ENCODE measurements at places on chromosomes 7 and 10. TPM values are rescaled to one million over a fixed set of nuclear protein-coding genes. Genes with fewer than 3 reads are reported as not detected.

DNA sequence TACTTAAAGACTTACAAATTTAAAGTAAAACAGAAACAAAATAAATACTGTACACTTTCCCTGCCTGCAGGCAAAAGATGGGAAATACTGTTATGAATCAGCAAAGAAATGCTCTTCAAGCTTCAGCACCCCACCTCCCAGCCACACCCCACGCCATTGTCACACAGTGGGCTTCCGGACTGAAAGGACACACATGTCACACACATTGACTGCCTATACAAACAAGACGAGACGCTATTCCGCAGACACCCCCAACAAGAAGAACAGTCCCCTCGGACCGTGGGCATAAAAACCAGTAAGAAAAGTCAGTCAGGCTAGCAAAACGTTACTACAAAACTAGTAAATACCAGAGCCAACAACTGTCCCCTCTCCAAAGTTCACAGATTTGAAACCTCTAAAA lies 22.2 kb upstream of the PARP12 start:
- no peak for DNase-seq

DNA sequence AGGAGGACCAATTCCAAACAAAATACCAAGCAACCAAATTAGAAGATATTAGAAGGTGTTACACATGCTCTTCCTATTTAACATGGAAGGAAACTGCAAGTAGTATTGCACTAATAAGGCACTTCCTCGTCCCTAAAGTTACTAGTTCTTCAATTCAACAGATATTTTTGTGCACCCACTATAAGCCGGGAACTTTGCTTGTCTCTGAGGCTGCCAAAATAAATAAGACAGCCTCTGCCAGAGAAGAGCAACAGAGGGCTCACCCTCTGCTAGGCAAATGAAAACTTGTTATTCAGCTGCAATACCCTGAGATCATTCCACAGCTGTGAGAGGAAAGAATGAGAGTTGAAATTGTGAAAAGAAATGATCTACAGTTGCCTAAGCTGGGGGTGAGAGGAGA lies 37.4 kb upstream of the GSAP start:
- no peak for DNase-seq

DNA sequence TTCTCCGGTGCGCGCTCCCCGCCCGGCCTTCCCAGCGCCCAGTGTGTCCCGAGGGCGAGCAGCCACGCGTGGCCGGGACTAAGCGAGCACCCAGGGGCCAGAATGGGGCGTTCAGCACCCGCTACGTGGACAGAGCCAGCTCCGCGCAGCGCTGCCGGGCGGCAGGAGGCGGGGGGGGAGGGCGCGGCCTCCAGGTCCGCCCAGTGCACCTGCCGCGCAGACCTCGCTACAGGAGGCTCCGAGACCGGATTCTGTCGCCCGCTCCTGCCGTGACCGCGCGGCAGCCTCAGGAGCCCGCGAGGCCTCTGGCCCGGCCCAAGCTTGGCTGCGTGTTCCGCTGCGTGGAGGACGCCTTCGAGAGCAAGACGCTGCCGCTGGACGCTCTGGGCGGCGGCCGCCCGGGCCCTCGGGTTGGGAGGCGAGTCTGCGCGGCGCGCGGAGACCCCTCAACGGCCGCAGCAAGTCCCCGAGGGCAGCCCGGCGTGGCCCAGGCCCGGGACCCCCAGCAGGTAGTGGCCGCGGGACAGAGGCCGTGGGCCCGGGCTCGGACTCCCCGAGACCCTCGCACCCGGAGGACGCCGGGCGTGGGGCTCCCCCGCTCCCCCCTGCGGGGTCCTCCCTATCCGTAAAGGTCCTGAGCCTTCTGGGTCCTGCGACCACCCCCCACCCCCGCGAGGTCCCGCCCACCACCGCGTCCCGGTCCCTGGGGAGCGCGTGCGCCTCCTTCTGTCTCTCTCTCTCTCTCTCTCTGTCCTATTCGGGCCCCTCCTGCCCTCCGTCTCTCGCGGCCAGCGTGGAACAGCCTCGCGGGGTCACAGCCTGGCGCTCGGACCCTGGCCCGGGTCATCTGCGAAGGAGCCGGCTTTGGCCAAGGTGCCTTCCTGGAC lies 904 bp upstream of the DPYSL4 start:
- no peak for DNase-seq

DNA sequence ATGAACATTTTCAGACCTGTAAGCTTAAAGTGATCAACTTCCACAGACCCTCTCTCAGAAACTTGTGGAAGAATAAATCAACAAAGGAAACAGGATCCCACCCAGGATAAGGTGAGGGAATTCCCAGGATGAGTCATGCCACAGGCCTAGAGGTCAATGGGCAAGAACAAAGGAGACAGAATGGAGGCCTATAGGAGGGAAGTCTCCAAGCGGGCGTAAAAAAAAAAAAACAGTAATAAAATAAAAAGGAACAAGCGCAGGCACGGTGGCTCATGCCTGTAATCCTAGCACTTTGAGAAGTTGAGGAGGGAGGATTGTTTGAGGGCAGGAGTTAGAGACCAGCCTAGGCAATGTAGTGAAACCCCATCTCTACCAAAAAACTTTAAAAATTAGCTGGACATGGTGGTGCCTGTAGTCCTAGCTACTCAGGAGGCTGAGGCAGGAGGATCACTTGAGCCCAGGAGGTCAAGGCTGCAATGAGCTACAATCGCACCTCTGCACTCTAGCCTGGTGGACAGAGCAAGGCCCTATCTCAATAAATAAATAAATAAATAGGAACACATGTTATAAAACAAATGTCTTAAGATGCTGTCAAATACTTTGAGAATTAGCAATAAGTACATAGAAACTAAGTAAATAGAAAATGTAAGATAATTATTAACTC lies 8.4 kb downstream of the SORBS1 start:
- no peak for DNase-seq

GRCh38 chr10:114539623-114540022 lies 118.5 kb downstream of the ABLIM1 start:
- no peak for DNase-seq

DNA sequence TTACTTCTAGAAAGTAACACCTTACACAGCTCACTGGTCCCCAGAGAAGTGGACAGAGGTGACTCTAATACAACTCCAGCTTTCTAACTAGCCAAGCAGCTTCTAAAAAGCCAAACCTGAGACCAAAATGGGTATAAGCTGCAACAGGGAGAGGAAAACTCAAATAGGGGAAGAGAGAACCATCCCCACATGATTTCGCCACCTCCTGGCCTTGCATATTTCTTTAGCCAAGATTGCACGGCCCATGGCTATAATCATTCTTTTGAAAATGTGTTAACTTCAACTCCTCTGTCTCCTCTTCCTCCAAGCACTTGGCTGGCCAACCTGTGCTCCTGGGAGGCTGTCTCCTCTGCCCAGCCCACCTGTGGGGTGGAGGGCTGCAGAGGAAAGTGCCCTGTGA lies 28.7 kb downstream of the NUP42 start:
- DNase-seq: no peak

DNA sequence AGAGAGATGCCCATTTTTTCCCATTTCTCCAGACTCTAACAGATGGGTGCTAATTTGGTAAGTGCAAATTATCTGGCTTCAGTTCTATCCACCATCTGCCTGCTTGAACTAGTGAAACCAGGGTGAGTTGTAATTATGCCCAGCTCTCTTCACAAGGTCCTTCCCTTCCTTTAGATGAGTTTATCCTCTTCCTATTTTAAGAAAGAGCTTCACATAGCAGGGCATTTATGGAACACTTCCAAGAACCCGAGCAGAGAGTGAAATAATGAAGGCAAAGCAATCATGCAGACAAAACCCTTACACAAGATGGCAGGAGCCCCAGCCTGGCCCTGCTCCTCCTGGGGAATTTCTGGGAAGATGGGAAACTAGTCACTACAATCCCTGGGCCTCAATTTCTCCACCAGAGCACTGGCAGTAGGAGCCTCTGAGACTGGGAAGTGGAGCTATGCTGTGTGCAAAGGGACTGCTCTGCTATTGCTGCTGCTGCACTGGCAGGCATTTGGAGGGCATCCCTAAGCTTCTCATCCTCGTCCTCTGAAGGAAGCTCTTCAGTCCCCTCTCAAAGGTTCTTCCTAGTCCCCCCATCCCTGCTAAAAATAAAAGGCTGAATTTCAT lies 33.7 kb upstream of the PLXNA4 start:
- no peak for DNase-seq

DNA sequence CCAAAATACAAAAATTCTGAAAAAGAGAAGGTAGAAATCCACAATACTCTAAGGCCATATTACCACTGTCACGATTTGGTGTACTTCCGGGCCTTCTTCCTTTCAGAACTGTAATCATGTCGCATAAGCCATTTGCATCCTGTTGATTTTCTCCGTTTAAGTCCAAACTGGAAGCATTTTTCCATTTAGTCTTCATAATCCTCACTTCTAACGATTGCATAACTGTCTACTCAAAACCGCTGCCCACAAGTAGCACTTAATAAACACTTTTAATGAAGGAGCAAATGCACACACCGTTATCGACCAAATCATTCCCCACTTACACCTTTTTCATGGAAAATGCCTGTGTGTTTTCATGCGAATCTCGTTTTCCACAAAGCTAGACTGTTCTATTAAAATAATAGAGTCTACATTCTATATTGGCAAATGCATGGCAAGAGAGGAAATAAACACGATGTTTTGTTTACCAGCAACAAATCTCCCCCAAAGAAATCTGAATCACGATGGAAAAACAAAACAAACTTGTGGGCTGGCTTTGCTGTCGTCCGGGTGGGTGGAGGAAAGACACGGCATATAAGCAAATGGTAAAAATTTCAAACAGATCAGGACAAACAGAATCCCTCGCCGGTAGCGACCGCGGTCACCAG lies 1.0 kb downstream of the ATE1 start:
- DNase-seq: no peak

DNA sequence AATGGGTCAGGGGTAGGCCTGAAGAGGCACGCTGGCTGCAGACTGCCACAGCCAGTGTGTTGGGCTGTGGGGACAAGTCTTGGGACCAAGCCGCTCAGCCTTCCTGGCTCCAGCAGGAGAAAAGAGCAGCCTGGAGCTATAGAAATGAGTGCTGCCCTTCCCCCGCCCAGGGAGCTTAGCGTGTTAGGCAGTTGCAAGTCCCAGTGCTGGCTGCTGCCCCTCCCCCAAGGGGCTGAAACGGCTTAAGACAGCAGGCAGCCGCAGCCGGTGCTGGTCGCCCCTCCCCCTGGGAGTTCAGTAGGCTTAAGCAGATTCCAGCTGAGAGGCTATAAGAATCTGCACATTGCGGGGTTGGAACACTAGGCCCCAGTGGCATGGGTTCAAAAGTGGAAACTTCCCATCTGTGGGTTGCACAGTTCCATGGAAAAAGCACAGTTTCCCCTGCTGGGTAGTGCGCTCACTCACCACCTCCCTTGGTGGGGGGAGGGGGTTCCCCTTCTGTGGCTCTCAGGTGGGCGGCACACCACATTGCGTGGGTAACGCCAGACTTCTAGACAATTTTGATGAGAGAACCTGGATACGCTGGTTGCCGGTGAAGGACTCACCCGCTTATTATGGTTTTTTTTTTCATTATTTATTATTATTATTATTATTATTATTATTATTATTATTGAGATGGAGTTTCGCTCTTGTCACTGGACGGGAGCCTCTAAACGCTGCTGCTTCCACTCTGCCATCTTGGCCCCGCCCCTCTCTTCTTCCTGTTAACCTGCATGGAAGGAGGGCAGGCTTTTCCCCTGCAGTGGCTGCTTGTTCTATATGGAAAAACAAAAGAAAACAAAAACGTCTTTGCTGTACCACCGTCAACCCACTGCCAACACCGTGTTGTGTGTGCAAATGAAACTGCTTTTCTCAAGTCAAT lies 151.1 kb downstream of the CXCL12 start:
- no peak for DNase-seq

GRCh38 chr10:112811741-112812551 lies 138.1 kb upstream of the TCF7L2 start:
- DNase-seq: no peak

DNA sequence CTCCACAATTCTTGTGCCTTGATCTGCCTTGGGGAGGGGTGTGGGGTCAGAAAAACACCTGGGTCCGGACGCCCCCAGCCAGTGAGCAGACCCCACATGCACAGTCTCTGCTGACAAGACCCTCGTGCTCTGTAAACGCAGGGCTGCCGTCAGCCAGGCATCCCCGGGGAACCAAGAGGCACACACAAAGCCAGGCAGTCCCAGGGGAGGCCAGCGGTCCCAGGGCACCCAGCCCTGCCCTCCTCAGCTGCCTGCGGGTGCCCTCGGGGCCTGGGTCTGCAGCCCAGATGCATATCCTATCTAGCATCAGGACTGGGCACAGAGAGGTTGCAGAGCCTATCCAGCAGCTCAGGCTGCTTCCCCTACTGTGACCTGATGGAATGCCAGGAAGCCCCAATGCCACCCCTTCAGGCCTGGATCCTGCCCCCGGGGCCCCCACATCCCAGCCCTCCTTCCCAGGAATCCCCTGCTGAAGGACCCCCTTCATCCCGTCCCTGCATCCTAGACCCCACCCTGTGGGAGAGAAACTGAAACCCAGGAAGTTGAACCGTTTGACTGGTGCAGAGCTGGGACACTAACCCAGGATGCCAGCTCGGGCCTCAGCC lies 92.4 kb downstream of the MICALL2 start:
- DNase-seq: no peak

DNA sequence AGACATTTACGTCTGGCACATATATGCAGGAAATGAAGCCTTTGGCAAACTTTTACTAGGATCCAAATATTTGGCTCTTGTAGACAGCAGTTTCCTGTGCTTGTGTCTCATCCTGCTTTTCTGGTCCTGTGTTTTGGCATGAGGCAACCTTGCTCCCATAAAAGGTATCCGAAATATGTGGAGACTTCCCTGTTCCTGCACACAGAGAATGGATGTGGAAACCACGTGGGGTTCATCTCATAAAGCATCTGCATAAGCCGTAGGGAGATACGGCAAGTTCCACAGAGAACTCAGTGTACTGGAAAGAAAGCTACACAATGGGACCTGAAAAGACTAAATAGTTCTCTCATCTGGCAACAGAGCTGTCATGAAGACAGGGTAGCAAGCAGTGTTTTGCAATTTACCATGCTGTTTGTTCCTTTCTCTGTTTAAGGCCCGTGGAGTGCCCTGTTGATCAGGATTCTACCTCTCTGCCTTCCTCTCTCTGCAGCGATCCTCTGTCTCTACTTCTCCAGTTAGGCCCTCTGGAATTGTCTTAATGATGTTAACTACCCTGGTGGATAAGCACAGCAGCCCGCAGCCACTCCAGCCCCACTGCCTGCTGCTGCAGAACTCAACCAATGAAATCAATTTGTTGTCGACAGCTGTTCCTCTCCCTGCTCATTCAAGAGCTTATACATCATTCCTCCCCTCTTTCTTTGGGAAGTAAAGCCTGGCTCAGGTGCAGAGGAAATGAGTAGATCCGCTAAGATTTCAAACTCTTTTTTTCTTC lies 293.6 kb downstream of the CSTF2T start:
- DNase-seq: no peak

The EIF4H gene
- 287 TPM for total RNA-seq

The MACC1 gene
- total RNA-seq: 0.19 TPM

The CDK14 gene
- total RNA-seq: 3.9 TPM

The GPR15LG gene
- total RNA-seq: not detected
